ENCODE measurements at places on chromosomes 7 and 10.

GRCh38 chr10:33073641-33074415 is 115.8 kb upstream of the ITGB1 start:
- no peak for DNase-seq

DNA sequence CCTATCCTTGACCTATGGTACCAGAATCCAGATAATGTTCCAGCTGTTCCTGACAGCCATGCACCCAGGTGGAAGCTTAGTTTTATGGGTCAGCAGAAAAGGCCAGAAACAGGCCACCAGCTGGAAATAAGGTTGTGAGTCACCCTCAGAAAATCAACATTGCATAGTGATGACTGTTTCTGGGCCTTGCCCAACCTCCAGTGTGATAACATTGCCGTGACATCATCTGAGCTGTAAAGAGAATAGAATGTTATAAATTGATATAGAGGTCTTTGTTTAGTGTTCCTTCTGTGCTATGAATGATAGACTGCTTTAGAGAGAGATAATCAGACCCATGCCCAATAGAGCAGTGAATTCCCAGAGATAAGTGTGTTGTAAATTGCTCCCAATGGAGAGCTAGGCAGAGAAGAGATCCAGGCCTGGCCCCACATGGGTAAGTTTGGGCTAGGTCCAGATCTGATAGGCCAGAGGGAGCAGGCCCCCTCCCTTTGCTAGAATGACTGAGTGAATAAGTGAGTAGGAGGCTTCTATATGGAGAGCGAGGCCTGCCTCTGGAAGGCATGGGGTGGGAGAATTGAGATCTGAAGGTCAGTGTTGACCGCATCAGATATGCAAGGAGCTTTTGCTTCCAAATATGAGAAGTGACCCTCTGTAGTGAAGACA is 14.2 kb upstream of the HPS1 start:
- DNase-seq, result no peak

GRCh38 chr7:130641040-130641439 is 27.5 kb downstream of the COPG2 start:
- DNase-seq, result no peak

GRCh38 chr7:127594490-127594889 is 954 bp downstream of the FSCN3 start:
- no peak for DNase-seq

- DNase-seq, result no peak
Measured at GRCh38 chr10:58775960-58776567, 263.4 kb downstream of the BICC1 start.

All from lower leg skin (tissue), 4 donors.